Ovary (tissue), 10 donors: ENCODE measurements at places on chromosomes 2 and 18. TPM values are rescaled to one million over a fixed set of nuclear protein-coding genes. Genes with fewer than 3 reads are reported as not detected.

- no peak for DNase-seq
Measured at GRCh38 chr2:3571284-3571683, 3.8 kb upstream of the RPS7 start.

GRCh38 chr2:169734169-169734847 lies 676 bp downstream of the KLHL23 start:
- DNase-seq = peak; percentile 47

DNA sequence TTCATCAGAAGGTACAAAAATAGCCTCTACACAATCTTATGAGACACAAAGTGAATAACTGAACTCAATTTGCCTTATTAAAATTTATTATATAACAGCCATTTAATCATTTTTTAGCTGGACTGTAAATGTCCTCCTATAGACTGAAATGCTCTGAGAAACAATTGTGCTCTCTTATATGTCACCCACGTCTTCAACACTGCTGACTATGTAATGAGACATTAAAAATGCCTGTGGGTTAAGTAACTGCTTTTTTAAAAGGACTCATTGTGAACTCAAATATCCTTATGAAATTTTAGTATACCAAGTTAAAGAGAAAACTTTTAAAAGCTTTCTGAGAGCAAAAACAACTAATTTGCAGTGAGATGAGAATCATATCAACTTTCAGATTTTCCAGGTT lies 10.4 kb upstream of the GALNT1 start:
- DNase-seq = no peak

GRCh38 chr2:51697095-51697494 lies 665.2 kb upstream of the NRXN1 start:
- no peak for DNase-seq

DNA sequence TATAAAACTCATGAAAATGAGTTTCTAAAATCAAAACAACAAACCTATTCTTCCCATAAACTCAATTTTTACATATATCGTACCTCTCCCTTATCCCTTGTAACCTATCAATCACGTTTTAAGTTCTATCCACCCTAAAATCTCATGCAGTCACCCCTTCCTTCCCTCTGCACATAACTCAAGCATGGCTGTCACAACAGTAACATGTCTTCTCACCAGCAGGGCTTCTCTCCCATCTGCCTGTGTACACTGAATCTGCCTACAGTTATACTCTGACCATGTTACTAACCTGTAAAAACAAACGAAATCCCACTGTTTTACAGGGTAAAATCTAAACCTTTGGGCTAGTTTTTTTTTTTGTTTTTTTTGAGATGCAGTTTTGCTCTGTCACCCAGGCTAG lies 68.2 kb downstream of the MAP4K3 start:
- no peak for DNase-seq

- no peak for DNase-seq
Measured at GRCh38 chr18:6486764-6487426, 72.2 kb upstream of the L3MBTL4 start.

GRCh38 chr2:101399021-101399799 lies 11.9 kb upstream of the CREG2 start:
- no peak for DNase-seq

DNA sequence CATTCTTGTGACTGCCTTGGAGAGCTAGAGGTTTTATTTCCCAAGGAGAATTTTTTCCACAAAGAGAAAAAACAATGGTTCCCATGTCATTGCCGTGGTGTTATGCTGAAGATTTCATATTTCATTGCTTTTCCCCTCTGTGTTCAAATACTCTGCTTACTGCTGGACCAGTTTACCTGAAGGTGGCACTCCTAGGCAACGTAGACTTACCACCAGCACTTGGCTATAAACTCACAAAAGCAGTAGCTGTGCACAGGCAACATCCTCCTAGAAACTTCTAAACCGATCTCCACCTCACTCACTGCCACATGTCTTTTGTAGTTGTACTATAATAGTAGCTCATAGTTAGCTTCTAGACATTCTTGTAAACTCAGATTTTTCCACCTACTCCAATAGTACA lies 1319.7 kb upstream of the CRIM1 start:
- DNase-seq = no peak

DNA sequence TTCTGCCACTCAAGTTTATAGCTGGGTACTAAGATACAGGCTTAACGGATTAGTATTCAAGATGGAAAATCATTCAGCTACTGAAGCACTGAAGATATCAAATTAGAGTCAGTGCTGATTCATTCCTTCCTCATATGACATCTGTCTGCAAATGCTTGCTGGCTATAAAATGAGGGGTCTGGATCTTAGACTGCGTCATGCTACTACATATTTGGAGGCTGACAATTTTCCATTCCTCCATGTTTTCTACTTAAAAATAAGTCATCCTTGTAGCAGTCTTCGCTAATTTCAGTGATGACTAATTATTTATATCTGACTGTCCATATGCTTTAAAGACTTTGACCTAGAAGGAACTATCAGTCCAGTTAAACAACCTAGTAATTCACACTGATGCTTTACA lies 233.4 kb downstream of the RIT2 start:
- DNase-seq = no peak

DNA sequence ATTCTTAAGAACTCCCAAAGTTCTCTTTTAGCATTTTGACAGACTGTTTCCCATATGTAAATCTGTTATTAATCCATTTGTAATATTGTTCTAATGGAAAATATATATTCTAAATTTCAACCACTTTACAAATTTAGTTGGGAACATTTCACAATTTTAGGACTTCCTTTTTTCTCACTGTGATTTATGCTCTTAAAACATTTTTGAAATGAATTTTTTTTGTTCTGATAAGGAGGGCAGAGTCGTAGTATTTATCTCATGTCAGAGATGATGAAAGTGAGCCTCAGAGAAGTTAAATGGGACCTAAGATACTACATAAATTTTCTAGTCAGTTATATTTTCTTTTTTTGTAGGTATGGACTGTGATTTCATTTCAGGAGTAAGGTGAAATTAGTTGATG lies 26.6 kb downstream of the RASGRP3 start:
- no peak for DNase-seq

- no peak for DNase-seq
Measured at GRCh38 chr2:11128243-11128951, 26.9 kb upstream of the SLC66A3 start.

- DNase-seq = no peak
Measured at GRCh38 chr18:78207942-78208341, 771.7 kb upstream of the SALL3 start.

- DNase-seq = no peak
Measured at GRCh38 chr2:170224692-170225294, 46.8 kb downstream of the MYO3B start.

DNA sequence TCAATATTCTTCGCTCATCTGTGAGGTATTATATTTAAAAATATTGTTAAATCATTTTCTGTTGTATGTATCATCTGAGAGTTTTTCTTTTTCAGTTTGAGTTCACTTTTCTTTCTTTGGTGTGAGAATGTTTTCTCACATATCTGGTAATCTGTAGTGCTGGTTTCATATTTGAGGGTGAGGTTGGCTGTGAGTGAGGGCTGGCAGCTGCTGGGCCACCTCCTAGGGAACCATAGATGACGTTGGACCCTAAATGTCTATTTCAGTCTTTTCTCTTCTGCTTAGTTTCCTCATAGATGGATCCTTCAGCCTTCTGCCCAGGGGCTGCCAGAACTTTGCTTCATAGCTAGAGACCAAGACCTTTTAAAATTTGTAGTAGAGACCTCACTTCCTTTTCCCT lies 33.5 kb downstream of the MGAT5 start:
- no peak for DNase-seq

- peak; percentile 87 for DNase-seq
Measured at GRCh38 chr2:27703638-27704341, 40.1 kb downstream of the SLC4A1AP start.

GRCh38 chr2:186950694-186951093 lies 101.7 kb upstream of the ZSWIM2 start:
- DNase-seq = no peak

DNA sequence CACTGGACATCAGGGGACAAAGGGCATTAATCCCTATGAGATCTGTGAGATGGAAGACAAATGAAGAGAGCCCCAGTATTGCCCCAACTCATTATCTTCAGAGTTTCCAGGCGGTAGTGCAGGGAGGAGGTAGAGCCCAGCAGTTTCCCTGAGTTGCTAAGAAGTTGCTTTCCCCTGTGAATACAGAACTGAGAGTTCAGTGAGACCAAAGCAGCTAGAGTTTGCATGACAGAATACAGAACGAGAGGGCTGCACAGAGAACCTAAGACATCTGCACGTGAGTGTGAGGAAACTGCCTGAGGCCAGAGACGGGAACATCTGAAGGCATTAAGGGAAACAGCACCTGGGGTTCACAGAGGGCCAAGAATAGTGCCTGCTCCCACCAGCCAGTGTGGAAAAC lies 18.1 kb upstream of the PGAP1 start:
- DNase-seq = no peak

DNA sequence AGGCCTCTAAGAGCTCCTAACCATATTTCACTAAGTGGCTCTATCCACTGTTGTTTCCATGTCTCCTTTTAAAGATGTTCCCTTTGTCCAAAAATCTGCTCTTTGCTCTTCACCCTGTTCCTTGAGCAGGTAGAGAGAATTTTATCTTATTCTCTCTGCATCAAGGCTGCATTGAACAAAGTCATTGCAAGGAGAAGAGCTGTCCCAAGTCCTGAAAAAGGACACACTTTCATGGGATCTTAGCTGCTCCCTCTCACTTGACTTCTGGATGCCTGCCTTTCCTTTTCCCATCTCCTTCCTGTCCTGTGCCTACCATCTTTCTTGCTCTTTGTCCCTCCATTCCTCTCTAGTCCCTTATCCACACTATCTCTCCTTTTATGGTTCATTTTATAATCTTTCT lies 235.2 kb upstream of the THSD7B start:
- no peak for DNase-seq

DNA sequence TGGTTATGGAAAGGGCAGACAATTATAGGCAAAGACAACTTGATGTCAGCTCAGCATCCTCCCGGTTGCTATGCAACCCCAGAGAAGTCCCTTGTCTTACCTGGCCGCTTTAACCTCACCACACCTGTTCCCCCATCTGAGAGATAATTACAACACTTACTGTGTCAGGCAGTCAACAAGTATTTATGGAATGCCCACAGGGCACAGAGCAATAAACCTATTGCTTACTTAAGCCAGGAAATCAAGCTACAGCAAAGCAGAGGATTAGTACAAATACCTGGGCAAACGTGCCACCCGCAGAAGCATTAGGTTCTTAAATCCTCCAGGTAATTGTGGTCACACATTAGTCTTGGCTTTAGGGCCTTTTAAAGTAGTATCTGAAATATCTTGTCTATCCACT lies 320.4 kb upstream of the REV1 start:
- no peak for DNase-seq

DNA sequence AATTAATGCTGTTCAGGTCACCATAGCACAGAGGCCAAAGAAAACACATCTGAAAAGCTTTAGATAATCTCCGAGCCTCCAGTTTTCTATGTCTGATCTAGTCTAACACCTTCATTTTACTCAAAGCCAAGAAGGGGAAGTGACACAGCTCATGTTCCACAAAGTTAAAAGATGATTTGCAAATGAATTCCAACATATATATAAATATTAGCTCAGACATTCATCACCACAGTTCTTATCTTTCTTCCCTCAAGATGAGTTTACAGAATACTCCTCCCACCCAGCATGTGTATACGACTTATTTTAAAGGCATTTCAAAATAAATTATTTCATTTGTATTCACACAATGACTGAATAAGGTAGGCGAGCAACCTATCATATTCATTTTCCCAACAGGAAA lies 82.4 kb downstream of the AAK1 start:
- DNase-seq = no peak

- DNase-seq = no peak
Measured at GRCh38 chr18:73733806-73734314, 413.8 kb downstream of the FBXO15 start.

DNA sequence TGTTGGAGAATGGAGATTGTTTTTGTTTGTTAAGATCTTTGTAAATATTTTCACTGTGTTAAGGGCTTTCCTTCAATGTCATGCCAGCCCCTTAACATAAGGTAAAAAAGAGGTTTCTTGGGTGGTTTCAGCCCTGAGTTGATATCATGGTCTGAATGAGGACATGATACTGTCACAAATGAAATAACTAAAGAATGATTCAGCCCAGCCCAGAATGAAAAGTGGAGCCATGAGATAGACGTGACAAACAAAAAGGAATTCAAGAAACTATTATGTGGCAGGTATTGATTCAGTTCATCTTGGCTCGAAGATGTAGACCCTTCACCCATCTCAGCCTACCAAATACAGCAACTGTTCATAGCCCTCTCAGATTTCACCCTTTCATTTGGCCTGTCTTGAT lies 88.6 kb upstream of the TTN start:
- no peak for DNase-seq

- DNase-seq = no peak
Measured at GRCh38 chr2:172204309-172204708, 101.6 kb upstream of the DLX2 start.

Gene CCDC148
- 0.92 TPM for polyA plus RNA-seq

Gene LRRTM1
- polyA plus RNA-seq = 0.27 TPM

Gene FAM168B
- 67.0 TPM for polyA plus RNA-seq

Gene ELOA2
- not detected for polyA plus RNA-seq

Gene UPP2
- polyA plus RNA-seq = 0.08 TPM

Gene WNT10A
- polyA plus RNA-seq = 0.13 TPM

Gene SERPINB3
- 0.05 TPM for polyA plus RNA-seq

Gene BMP10
- polyA plus RNA-seq = not detected

Gene EML4
- 26.2 TPM for polyA plus RNA-seq
